Psoas muscle (tissue), 8 donors: ENCODE measurements at places on chromosomes 6 and 20. TPM values are rescaled to one million over a fixed set of nuclear protein-coding genes. Genes with fewer than 3 reads are reported as not detected.

The UBE2C gene
- total RNA-seq: 0.34 TPM

The ZNF165 gene
- 0.30 TPM for total RNA-seq

- no peak for DNase-seq
These were observed 48.0 kb downstream of the MAPK14 start for GRCh38 chr6:36075656-36076055.

DNA sequence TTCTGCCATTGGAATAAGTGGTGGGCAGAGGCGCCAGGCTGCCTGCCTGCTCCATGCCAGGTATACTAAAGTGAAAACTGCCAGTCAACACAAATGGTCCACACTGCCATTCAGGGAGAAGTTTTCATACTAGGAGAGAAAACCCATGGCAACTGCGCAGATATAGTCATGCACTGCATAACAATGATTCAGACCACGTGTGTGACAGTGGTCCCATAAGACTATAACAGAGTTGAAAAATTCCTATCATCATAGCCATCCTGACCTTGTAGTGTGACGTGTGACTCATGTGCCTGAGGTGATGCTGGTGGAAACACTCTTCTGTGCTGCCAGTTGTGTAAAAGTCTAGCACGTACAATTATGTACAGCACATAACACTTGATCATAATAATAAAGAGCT lies 25.1 kb downstream of the ZC3H12D start:
- DNase-seq: peak; percentile 24

DNA sequence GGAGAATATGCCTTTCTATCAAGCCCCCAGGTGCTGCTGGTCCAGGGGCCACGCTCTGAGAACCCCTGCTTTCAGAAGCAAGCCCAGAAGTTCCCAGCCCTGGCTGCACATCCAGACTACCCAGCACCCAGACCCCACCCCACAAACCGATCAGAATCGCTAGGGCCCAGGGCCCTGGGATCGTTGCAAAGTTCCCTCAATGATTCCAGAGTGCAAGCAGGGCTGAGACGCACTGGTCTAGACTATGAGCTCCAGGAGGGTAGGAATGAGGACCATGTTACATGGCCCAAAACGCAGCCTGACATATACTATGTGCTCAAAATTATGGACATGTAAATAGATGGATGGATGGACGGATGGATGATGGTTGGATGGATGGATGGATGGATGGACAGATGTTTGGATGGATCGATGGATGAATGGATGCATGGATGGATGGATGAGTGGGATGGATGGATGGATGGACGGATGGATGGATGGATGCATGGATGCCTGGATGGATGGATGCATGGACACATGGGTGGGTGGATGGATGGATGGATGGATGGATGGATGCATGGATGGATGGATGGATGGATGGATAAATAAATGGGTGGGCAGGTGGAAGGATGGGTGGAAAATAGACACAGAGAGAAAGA lies 194.1 kb downstream of the PREX1 start:
- DNase-seq: no peak
